ENCODE measurements at places on chromosomes 11 and 22.

DNA sequence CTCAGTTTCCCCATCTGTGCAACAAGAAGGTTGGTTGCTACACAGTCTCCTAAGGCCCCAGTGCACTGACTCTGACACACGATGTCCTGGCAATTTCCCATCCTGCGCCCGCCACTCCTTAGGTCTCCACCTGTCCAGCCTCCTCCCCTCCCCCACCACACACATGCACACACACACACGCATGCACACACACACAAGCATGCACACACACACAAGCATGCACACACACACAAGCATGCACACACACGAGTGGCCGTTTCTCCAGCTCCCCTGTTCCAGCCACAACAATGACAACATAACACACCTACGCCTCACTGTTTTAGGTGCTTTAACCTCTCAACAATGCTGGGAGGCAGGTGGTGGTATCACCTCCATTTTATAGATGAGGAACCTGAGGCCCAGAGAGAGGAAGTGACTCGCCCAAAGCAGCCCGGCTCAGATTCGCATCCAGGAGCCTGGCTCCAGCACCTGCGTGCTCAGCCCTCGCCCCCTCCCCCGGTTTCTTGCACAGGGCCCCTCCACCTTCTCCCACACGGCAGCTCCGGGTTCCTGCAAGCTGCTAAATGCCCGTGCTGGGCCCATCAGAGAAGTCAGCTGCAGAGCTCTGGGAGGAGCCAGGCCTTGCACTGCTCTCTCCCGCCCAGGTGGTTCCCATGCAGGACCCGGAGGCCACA, 13.0 kb downstream of the CYTH4 start:
- DNase-seq = no peak

DNA sequence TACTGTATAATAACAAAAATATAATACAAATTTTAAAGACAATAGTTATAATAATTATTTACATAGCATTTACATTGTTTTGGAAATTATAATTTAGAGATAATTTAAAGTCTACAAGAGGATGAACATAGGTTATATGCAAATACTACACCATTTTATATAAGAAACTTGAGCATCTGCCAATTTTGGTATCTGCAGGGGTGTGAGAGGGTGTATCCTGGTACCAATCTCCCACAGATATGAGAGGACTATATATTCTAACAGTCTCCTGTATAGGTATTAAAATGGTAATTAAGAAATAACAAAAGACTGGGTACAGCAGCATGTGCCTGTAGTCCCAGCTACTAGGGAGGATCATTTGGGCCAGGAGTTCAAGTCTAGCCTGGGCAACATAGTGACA, 134.4 kb downstream of the APOL5 start:
- DNase-seq = no peak

DNA sequence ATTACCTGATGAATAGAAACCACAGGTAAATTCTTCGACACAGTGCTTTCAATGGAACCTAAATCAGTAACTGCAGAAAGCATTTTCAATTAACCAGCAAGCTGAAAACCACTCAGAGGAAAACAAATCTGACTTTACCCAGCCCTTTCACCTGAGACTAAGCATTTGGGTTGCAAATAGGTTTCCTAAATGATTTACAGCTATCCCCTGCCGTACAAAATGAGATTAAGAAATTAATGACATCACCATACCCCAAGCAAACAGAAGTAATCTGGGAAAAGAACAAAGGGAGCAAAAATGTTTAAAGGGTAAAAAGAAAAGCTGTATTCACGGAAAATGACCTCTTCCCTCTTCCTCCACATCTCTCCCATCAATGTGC, 584 bp downstream of the NOX4 start:
- DNase-seq = no peak

DNA sequence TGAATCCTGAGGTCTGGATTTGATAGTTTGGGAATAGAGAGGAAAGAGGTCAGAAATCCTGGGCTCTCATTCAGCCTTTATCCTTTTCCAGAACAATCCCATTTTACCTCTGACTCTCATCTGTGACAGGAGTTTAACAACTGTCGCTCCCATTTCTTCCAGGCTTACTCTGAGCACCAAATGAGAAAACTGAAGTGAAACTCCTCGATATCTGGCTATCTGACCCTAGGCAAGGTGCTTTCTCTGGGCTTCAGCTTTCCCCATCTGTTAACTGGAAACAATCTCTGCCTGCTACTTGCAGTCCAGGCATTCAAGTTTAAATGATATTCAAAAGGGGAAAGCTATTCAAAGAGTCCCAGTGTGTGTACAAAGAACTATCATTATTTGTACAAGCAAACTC, 50.1 kb downstream of the NRXN2 start:
- no peak for DNase-seq

GRCh38 chr11:43072096-43072495, 239.7 kb upstream of the API5 start:
- DNase-seq = no peak

DNA sequence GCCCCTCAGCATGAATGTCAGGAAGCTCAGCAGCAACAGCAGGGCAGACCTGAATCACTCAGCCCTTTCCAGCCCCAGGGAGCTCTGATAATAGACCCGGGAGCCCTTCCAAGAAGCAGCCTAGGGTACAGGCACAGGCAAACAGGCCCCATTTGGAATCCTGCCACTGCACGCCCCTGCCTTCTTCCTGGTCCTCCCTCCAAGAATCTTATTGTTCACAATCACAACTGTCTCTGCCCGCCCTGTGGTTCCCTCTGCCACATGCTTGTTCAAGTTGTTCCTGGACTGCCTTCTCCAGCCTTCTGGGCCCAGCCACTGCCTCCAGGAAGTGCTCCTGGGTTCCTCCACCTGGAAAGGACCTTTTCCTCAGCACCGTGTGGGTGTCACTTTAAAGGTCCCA, 54.6 kb downstream of the LRRC32 start:
- no peak for DNase-seq

DNA sequence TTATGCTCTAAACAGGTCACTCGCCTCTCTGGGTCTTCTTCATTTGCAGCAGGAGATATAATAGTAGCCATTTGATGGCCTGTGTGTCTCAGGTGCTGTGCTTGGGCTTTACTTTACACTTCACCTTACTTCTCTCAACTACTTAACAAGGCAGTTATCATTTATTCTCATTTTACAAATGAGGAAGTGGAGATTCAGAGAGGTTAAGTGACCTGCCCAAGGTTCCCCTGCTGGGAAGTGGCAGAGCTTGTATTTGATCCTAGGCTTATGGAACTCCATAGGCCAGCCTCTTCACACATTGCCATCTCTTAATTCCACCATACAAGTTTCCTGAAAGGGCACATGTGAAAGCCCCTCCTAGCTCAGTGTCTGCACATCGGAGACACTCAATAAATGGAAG, 30.4 kb downstream of the FAM181B start:
- no peak for DNase-seq

GRCh38 chr11:123286761-123287160, 91.7 kb upstream of the CLMP start:
- peak; percentile 40 for DNase-seq

GRCh38 chr11:76083563-76084451, 122.5 kb downstream of the WNT11 start:
- peak; percentile 70 for DNase-seq

GRCh38 chr11:35257281-35257680, 118.3 kb downstream of the CD44 start:
- no peak for DNase-seq

DNA sequence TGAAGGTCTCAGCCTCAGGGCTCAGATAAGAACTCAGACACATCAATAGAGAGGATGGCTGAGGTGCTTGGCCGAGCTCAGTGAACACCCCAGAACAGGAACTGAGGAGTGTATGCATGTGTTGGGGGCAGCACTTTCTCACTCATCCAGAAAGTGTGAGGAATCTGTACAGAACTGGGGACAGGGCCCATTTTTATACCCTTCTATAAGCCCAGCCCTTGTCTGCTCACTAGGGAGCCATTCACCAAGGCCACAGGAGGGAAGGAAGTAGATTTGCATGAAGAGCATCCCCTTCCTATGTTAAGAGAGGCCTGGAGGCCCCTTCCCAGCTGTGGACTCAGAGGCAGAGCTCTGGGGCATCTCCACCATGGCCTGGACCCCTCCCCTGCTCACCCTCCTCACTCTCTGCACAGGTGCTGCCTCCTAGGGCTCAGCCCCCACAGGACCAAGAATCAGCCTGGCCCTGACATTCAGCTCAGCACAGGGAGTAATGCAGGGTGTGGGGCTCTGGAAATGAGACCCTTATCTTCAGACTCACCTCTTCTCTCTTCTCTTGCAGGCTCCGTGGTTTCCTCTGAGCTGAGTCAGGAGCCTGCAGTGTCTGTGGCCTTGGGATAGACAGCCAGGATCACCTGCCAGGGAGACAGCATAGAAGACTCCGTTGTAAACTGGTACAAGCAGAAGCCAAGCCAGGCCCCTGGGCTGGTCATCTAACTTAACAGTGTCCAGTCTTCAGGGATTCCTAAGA, 39.9 kb upstream of the GGTLC2 start:
- no peak for DNase-seq

GRCh38 chr11:71213696-71214552, 38.5 kb downstream of the SHANK2 start:
- no peak for DNase-seq

DNA sequence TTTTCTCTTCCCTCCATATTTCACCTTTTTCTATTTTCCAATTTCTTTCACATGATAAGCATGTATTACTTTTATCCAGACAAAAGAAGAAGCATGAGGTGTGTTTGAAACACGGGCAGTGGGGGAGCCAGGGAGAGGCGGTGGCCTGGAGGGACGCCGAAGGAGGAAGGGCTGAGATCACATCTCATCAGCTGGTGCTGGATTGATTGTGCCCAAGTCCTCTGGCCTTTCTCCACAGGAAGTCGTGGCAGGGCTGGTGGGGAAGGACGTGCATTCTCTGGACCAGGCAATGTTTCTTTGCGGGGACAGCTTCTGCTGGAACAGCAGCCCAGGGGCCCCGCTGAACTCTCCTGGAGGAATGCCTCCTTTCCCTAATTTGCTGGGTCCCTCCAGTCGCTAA, 82.9 kb downstream of the MIAT start:
- DNase-seq = no peak

DNA sequence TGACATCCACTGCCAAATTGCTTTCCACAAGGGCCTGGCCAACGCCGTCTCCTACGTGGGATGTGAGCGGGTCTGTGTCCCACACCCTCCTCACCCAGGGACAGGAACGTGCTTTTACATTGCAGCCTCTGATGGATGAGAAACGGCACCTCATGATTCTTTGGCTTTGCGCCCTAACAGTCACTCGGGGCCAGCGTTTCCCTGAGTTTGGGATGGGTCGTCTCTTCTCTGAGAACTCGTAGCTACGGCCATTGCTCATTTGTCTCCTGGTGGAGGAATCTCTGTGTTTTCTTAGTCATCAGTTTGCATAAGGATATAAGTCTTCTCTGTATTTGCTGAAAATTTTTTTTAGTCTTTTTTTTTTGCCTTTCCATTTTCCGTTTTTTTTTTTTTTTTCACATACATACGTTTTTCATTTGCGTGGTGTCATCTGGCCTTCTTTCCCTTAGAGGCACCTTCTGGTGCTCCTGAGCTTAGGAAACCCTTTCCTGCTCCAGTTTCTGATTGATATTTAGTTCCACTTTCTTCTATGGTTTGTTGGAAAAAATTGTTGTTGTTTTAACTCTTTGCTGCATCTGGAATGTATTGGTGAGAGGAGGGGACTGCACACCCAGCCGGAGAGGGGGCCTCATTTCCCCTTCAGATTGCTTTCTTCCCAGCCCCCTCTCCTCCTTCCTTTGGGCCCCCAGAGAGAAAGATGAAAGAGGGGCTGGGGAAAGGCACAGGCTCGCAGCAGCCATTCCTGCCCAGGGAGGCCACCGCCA, 12.0 kb downstream of the TNNT3 start:
- DNase-seq = peak; percentile 80

DNA sequence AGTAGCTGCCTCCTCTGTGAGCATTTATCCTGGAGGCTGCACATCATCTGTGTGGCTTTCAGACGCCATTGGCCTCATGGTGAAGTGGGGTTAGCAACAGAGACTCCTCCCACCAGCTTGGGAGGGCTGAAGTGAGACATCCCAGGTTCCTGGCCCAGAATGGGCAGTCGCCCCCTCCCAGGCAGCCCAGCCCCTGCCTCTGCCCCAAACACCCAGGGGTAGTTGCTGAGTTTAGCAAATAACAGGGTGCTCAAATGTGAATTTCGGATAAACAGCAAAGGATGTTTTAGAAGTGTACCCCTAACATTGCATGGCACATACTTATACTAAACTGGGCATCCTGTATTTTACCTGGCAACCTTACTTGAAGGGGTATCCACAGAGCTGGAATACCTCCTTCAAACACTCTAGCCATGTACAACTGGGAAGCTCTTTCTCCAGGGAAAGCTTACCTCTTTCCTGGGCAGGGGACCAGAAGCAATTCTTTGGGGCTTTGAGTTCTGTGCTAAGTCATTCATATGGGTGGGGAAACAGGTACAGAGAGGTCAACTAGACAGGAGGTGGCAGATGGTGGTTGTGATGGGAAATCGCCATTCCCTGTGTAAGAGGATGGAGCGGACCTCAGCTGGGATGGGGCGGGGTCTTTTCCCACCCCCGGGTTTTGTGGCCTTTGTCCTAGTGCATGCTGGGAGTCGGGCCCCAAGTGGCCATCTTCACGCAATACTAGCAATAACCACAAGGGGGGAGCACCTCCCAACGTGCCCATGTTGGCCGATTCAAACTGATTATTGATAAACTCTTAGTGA, 19.3 kb downstream of the MTFP1 start:
- DNase-seq = peak; percentile 70

GRCh38 chr11:61061081-61061826, 41.0 kb upstream of the CD5 start:
- peak; percentile 43 for DNase-seq

DNA sequence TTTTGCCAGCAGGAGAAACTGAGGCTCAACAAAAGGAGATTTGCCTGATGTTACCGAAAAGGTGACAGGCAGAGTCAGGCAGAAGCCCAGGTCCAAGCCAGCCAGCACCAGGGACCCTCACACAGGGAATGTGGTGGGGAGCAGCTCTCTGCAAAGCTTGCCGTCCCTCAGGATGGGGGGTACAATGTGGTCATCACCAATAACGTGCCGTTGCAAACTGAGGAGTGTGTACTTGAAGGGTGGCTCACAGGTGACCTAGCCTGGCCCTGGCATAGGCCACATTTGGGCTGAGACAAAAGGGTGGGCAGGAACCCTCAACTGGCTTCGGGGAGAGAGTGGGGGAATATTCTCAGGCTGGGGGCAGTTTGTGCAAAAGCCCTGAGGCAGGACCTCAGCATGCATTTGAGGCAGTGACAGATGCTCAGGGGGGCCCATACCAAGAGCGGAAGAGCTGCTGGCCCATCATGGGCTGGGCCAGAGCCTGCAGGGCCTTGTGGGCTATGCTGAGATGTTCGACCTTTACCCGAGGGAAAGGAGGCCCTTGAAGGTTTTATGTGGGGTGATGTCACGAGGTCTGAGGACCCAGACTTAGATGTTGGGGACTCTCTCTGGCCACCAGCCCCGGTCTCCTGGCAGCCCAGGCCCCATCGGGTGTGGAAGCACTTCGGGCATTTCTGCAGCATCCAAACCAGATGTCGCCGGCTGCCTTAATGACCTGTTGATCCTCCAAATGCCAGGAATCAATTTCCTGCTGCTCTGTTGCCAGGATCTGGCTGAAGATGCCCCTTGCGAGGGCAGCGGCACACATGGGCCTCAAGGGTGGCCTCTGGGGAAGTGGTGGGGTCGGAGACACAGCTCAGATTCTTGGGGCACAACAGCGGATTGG, 57.4 kb upstream of the SHISAL1 start:
- DNase-seq = no peak

Data from fibroblast of mammary gland (primary cell).